Esophagus squamous epithelium (tissue), 5 donors: ENCODE measurements at places on chromosomes 12 and 14. TPM values are rescaled to one million over a fixed set of nuclear protein-coding genes. Genes with fewer than 3 reads are reported as not detected.

DNA sequence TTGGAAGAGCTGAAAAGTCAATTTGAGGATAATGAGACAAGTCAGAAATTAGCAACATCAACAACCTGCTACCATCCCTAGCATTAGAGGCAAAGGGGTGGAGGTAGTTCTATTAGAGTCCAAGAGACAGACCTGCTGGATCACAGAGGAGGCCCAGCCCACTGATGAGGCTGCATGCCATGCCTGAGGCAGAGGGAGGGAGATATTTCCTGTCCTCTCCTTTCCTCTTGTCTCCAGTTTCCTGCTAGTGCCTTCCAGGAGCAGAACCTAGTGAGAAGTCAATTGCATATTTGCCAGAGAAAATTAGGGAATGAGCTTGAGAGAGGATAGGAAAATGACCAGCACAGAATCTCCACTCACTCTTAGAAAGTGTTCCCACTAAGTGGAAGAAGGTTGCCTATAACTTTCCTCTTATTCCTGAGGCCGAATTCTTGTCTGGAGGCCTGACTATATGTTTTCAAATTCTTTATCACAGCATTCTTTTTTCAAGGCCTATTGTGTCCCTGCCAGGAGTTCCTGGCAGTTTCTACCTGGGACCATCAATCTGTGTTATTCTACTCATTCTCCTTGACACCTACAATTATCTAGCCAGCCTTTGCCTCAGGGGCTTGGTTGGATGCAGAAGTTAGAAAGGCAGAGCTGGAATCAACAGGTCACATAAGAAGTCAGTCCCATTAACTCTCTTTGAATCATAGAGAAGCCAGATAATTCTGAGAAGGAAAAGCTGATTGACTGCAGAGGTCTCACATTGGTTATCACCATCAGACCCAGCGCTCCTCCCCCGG is 121.9 kb downstream of the EMP1 start:
- no peak for DNase-seq

DNA sequence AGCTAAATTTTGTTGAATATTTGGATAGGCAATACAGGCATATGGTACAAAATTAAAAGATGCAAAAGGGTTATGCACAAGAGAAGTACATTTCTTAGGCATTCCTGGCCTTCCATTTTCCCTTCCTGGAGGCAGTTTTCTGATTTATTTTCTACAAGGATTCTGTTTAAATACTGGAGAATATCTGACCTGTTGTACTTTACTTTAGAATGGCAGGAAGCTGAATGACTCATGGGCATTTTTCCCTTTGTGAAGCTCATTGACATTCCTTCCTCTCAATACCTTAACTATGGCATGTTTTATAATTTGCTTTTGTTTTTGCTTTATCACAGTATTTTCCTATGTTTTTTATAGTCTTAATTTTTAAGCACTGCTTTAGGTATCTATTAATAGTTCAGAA is 62.7 kb downstream of the RCOR1 start:
- DNase-seq = no peak

DNA sequence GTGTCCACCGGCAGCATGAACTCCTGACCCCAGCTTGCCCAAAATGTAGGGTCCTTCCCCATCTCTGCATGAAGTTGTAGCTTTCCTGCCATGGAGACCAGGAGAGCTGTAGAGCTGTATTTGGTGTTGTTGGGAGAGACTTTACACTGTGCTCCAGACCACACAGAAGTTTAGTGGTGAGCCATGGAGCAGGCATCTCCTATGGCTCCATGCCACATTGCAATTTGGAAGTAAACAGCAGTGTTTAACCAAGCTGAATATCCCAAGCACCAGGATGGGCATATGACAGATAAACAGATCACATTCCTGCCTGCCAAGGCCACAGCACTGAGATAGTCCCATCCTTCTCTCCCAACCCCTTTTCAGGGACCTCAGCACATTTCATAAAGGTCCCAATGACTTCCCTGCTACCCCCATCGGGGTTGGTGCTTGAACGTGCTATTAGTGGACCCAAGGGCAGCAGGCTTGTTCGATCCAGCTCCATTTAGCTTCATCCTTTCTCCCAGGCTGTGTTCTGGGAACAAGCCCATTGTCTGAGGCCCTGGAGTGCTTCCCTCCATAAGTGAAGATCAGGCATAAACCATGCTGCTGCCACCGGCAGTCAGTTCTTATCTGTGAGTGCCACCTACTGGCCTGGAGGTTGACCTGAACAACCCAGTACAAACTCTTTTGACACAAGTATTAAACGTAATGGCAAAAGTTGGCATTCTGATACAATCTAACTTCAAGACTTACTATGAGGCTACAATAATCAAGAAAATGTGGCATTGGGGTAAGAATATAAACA is 172.3 kb upstream of the ATXN7L3B start:
- no peak for DNase-seq

GRCh38 chr12:53252349-53252916 is 15.7 kb upstream of the ESPL1 start:
- DNase-seq = no peak

GRCh38 chr14:21840765-21841164 is 167.1 kb upstream of the OR4E1 start:
- no peak for DNase-seq

GRCh38 chr14:105885561-105886320 is 359.4 kb downstream of the TMEM121 start:
- no peak for DNase-seq

DNA sequence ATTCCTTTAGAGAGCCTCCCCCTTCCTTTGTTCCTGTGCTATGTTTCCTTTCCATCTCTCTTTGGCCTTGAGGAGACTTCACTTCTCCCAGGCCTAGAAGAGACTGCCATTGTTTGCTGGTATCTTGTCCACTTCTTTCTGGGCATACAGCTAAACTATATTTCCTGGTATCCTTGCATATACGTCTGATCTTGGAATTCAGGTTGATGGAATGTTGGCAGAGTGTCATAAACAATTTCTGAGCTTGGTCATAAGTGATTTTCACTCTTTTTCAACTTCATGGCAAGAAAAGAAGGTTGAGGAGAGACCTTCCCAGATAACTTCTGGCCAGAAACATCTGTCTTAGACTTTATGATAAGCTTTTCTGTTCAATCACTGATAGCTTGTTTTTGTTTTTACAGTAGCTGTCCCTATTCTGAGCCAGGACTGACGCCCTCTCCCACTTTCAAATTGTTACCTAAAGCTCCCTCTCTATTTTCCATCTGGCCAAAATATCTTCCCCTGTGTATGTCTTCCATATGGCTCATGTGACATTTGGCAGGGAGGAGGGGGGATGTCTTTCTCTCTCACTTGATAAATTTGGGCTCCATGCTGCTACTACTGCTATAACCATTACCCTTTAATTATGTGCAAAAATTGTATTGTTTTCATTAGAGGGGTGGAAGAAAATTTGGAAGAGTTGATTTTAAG is 457.0 kb downstream of the ADAMTS20 start:
- no peak for DNase-seq

- DNase-seq = no peak
Measured at GRCh38 chr12:57603815-57604453, 690 bp upstream of the DTX3 start.

- no peak for DNase-seq
Measured at GRCh38 chr12:27531896-27532295, 7.9 kb downstream of the PPFIBP1 start.

CD69 gene
- total RNA-seq = 1.9 TPM
